Renal cortical epithelial cell (primary cell): ENCODE measurements at places on chromosomes 13 and 19. TPM values are rescaled to one million over a fixed set of nuclear protein-coding genes. Genes with fewer than 3 reads are reported as not detected.
A peak's percentile ranks its signal among the peaks of the same experiment; 100 is the strongest.

EPSTI1 gene
- total RNA-seq = 14.8 and 27.7 TPM in 2 replicates

TUBA3C gene
- not detected in 2 replicates for total RNA-seq

NLRP9 gene
- not detected in 2 replicates for total RNA-seq

- peak; percentile 57 for DNase-seq
Observed at GRCh38 chr19:49133621-49134454, 14.5 kb downstream of the PPFIA3 start.

GRCh38 chr13:110352735-110353134 lies 45.7 kb downstream of the COL4A2 start:
- DNase-seq = no peak

- no peak for DNase-seq
Observed at GRCh38 chr13:112580912-112581311, 7.0 kb downstream of the TUBGCP3 start.

DNA sequence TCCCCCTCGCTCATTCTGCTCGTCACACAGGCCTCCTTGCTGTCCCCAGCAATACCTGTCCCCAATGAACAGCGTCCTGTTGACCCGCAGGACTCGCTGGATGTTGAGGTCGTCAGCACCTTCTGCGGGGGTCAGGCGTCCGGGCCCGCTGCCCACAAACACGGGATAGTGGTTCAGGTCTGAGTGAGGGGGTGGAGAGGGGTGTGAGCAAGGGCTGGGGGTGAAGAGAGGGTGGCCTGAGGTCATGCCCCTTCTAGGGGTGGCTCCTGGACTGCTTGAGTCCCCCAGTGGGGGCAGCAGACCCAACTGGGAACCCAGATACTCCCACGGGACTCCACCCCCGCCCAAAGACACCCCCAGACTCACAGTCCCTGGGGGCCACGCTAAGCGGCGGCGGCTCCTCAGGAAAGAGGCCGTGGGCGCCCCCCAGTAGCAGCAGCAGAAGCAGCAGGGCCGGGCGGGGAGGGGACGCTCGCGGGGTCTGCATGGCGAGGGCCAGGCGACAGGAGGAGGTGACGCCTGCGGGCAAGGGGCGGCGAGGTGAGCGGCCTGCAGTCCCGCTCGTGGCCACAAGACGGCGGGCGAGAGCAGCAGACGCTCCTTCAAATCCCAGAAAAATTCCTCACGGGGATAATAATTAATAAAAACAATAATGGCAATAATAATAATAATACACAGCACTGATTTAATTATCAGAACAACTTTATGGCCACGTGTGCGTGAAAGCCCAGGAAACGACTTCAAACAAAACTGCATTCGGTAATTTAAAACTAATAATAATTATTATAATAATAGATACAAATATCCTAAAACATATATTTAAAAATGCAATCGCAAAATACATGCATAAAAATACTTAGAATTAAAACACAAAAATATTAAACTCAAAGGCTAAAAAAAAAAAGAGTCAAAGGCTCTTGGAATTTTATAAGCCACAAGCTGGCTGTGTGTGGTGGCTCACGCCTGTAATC lies 1.2 kb downstream of the SEMA6B start:
- no peak for DNase-seq

- DNase-seq = no peak
Observed at GRCh38 chr19:28715157-28715556, 497.8 kb downstream of the UQCRFS1 start.

GRCh38 chr19:57620673-57621348 lies 6.8 kb downstream of the ZNF134 start:
- peak; percentile 11 for DNase-seq

DNA sequence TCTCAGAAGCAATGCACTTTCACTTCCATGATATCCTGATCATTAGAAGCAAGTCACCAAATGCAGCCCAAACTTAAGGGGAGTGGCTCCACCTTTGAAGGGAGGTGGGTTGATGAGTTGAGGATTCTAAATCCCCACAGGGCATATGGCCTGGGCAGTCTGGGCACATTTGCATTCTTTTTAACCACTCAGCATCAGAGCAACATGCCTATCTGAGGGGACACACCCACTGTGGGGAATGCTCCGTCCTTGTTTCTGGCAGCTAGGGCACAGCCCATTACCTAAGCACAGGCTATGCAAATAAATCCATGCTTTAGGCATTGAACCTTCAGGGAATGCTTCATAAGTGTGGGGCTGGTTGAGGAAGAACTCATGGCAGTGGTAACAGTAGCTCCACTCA lies 12.3 kb upstream of the SACS start:
- DNase-seq = peak; percentile 25

GRCh38 chr19:4981681-4981958 lies 12.7 kb downstream of the KDM4B start:
- DNase-seq = no peak

DNA sequence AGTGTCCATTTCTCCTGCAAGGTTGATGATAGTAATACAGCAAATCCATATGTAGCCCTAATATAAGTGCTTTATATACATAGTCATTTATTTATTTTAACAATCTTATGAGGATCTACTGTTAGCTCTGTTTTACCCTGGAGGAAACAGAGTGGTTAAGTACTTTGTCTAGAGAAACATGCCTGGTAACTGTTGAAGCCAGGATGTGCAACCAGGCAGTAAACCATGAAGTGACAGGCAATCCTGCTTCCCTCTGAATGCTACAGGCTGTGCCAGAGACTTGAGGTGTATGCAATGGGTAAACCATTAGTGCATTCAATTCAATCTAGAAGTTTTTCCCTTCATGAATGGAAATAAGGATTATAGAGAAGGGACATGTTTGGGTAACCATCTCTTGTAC lies 911.0 kb downstream of the PCDH17 start:
- DNase-seq = peak; percentile 36

GRCh38 chr13:72469906-72470305 lies 257.5 kb downstream of the MZT1 start:
- DNase-seq = no peak

- DNase-seq = peak; percentile 73
Observed at GRCh38 chr13:46866150-46866549, 30.7 kb downstream of the HTR2A start.

DNA sequence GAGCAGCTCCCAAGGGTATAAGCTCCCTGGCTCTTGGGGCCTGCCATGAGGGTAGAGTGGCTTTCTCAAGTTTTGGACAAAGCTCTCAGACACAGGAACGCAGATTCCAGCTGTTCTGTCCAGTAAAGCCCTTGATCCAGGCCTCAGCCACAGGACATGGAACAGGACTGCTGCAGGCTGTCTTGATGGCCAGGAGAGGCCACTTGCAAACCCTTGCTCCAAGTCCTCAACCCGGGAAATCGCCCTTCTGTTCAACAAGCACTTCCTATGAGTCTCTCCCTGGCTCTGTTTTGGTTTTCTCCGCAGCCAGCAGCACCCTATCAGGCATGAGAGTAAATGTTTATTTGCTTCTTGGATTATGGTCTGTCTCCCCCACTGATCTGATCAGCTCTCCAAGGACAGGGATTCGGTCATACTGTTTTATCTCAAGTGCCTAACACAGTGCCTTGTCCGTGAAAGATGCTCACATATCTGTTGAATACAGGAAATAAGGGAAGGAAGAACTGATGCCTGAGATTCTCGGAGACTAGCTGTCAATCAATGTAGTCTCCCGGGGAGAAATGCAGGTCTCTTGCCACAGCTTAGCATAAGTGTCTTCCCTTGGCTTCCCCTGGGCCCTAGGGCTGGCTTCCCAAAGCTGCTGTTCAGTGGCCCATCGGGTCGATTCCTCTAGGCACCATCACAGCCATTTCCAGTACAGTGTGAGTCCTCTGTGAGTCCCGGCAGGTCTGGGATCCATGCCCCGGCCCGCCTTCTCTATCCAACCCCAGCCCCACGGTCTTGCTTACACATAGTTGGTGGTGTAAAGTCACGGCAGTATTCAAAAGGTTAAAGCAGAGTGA lies 90.8 kb downstream of the TSHZ3 start:
- DNase-seq = no peak

- DNase-seq = no peak
Observed at GRCh38 chr19:1855040-1855827, 7.0 kb upstream of the REXO1 start.
